Sigmoid colon (tissue), 7 donors: ENCODE measurements at places on chromosomes 1 and 21.

- no peak overlapping the region for H3K27ac ChIP-seq
- no peaks in the 10 kb centered on the region for H3K27me3 ChIP-seq
- H3K36me3 ChIP-seq, result no peaks in the 10 kb centered on the region
- no peak for DNase-seq
- H3K4me3 ChIP-seq, result no peak overlapping the region
- H3K4me1 ChIP-seq, result no peaks in the 10 kb centered on the region
Measured at GRCh38 chr1:39590546-39590945, 14.0 kb upstream of the PABPC4 start.

DNA sequence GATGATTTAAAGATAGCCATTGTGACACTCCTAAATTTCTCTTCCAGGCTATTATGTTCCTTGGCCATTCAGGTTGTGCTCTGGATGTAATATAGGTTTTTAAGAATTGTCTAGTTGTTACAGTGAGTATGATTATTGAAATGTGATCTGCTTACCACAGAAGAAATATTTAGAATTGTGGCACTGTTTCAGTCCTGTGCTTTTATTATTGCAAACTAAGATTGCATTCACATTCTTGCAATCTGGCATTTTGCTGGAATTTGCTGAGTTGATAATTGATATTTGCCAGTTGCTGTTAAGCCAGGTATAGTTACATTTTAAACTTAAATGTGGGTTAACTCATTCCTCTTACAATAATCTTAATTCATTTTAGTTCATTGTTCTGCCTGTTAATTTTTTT, 22.3 kb downstream of the EXO1 start:
- no peaks in the 10 kb centered on the region for H3K4me1 ChIP-seq
- H3K27ac ChIP-seq, result no peak overlapping the region
- no peak for DNase-seq
- no peak overlapping the region for H3K4me3 ChIP-seq
- no peaks in the 10 kb centered on the region for H3K36me3 ChIP-seq
- H3K27me3 ChIP-seq, result no peaks in the 10 kb centered on the region

- no peaks in the 10 kb centered on the region for H3K27me3 ChIP-seq
- H3K4me3 ChIP-seq, result peak overlapping the region; percentile 78
- DNase-seq, result peak; percentile 71
- H3K36me3 ChIP-seq, result no peaks in the 10 kb centered on the region
- peak overlapping the region; percentile 93 for H3K27ac ChIP-seq
- peaks cover 35% of the 10 kb centered on the region for H3K4me1 ChIP-seq
Measured at GRCh38 chr1:244049162-244050013, 1.7 kb upstream of the ZBTB18 start.

DNA sequence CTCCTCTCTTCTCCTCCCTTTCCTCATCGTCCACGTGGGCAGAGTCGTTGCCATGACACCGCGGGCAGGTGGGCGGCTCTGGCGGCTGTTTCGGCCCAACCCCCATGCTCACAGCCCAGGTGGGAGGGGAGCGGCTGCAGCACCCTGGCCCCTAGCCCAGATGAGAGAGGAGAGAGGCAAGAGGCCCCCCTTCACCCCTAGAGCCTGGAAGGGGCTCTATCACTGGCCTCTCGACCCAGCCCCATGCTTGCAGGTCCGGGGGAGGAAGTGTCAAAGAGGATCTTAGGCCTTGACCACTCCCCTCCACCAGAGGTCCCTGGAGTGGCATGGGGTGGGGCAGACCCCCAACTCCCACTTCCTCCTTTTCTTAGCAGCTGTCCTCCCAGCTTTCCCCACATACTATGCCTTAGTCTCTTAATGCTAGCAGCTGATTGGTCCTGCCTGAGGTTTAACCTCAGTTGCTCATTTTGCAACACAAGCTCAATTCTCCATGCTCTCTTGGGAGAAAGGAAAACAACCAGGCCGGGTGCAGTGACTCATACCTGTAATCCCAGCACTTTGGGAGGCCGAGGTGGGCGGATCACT, 10.4 kb downstream of the DLGAP3 start:
- H3K4me1 ChIP-seq, result no peaks in the 10 kb centered on the region
- H3K4me3 ChIP-seq, result no peak overlapping the region
- no peak overlapping the region for H3K27ac ChIP-seq
- H3K36me3 ChIP-seq, result no peaks in the 10 kb centered on the region

DNA sequence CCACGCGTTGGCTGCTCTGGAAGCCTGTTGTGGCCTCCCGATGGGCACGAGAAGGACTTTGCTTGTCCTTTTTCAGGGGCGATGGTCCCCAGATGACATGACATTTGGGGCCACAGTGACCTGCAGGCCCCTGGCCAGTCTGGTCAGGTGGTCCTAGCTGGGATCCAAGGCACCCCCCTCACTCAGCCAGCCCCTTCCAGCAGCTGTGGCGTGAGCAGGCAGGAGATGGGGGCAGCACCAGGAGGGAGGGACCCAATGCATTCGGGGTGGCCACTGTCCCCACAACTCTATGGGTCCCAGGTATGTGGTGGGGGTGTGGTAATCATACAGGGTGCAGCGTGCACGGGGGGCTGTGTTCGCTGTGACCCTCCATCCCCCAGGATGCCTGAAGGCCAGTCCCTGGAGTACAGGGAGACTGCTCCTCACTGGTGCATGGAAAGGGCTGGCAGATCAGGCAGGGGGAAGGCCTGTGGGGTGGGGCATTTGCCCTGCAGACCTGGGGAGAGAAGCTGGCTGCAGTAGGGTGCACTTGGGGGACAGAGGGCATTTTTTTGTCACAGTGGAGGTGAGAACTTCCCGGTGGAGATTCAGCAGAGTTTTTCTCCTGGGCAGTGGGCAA, 31.7 kb downstream of the WNT3A start:
- H3K4me3 ChIP-seq, result no peak overlapping the region
- no peak overlapping the region for H3K27ac ChIP-seq
- H3K36me3 ChIP-seq, result no peaks in the 10 kb centered on the region

DNA sequence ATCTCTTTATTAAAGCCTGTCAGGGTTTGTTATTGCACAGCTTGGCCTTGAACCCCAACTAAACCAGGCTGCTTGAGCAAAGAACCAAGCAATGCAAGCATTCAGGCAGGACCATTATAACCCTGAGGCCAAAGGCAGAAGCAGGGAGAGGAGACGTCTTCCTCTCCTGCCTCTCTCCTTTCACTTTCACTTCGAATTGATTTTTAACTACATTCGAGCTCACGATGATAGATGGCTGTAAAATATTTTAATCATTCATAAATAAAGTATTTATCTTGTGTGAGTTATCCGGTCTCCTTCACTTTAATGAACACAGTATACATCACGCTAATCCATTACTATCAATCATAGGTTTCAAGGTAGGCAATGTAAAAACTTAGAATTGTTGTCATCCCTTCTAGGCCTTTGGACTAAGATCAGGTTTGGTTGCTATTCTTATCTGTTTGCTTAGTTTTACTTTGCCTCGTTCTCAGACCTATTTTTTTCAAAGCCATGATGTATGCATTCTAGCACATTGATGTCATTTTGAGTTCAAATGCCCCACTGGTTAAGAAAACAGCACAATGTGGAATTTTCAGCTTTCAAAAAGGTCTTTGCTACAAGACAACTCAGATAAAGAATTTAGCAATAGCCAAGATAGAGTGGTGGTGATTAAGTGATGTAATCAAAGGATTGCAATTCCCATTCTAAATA, 480.2 kb upstream of the RUNX1 start:
- H3K4me1 ChIP-seq, result peaks cover 11% of the 10 kb centered on the region
- no peaks in the 10 kb centered on the region for H3K27me3 ChIP-seq
- H3K36me3 ChIP-seq, result no peaks in the 10 kb centered on the region
- peak overlapping the region; percentile 39 for H3K4me3 ChIP-seq
- DNase-seq, result no peak
- peak overlapping the region; percentile 41 for H3K27ac ChIP-seq

GRCh38 chr1:188906921-188907641, 1570.6 kb downstream of the BRINP3 start:
- DNase-seq, result no peak
- no peaks in the 10 kb centered on the region for H3K36me3 ChIP-seq
- no peaks in the 10 kb centered on the region for H3K4me1 ChIP-seq
- H3K4me3 ChIP-seq, result no peak overlapping the region
- H3K27ac ChIP-seq, result no peak overlapping the region
